Ammon's horn (tissue), 1 donor: ENCODE measurements at places on chromosomes 1 and 21.
A peak's percentile ranks its signal among the peaks of the same experiment; 100 is the strongest.

DNA sequence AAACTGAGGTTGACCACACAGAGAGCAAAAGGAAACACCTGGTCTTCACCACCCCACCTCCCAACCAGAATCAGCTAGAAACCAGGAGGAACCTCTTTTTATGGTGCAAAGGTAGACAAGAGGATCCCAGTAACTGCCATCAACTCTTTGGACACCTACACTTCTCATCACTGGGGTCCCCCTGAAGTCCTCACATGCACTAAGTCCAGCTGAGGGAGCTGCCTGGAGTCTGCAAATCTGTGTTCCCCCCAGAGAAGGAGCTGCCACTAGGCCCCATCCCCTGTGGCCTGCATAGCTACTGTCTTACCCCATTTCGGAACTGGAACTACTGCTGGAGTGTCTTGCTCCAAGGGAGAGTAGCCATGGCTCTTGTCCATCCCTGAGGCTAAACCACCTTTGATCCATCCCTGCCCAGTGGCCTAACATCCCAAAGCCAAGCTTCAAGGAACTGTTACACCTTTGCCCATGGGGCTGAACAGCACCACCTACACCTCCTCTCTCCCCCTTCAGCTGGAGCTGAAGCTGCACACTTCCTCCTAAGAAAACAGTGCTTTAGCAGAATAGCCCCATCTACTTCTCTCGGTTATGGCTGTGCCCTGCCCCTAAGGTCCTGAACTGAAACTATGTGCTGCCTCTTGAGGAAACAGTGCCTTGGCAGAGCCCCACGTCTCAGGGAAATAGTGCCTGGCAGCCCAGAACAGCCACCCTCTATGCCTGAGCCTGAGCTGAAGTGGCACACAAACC is 85.4 kb upstream of the CD53 start:
- no peak for DNase-seq

DNA sequence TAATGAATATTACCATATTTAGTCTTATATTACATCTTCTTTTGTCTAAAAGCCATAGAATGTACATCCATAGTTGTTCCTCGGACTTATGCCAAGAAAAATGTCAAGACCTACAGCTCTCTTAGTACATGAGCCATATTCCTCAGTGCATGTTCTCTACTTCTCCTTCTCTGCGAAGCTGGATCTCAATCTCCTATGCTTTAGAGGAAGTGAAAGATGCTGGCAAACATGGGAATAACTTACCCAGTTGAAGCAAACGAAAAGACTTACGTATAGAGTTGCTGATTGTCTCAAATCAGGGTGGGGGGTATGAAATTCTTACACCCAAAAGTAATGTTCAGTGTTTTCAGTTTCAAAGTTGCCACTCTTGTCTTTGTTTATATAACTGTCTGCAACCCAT is 32.7 kb downstream of the OR13G1 start:
- DNase-seq: peak; percentile 21

- no peak for DNase-seq
Observed at GRCh38 chr1:117176579-117176978, 34.1 kb downstream of the VTCN1 start.

GRCh38 chr1:31412732-31413404 is at the start of gene SERINC2:
Gene SERINC2 (plus strand): TSS chr1:31413213. CDS start chr1:31413266, 53 bp downstream.
- no peak for DNase-seq

GRCh38 chr1:205988585-205988995 is 14.6 kb downstream of the RAB7B start:
- no peak for DNase-seq

- DNase-seq: no peak
Observed at GRCh38 chr1:229378586-229379367, 35.9 kb upstream of the CCSAP start.
